ENCODE measurements at places on chromosomes 5 and 9.

- DNase-seq, result no peak
Observed at GRCh38 chr9:68522954-68523353, 17.7 kb downstream of the TMEM252 start.

- peak; percentile 57 for DNase-seq
Observed at GRCh38 chr5:168047043-168047668, 244.3 kb upstream of the WWC1 start.

DNA sequence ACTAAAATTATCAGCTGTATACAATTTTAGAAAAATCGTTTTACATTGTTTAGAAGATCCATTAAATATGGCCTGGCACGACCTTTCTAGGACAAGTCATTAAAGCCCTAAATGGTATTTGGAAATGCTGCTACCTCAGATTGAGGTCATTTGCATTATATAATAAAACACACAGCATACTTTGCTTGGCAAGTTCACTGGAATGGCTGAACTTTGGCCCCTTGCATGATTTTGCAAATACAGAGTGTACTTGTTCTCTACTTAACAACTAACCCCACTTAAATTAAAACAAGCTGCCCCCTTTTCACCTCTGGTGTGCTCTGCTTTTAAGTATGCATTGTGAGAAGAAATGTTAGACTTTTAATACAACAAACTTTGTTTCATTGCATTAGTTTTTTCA lies 860.1 kb downstream of the PTPRD start:
- DNase-seq, result no peak

DNA sequence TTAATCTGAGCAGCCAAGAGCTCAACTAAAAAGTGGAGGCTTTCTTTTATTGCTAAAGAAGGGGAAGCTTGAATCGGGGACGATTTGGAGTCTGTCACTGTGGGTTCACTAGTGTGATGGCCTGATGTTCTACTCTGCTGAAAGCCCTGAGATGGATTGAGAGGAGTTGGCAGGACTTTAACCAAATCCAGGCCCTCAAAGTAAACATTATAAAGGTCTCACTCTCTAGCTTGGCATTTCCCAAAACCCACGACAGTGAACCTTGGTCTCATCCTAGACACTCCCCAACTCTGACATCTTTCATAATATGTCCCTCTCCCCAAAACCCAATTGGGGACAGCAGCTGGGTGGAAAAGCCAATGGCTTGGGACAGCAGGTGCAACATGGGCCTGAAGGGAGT lies 32.7 kb downstream of the TMOD1 start:
- no peak for DNase-seq

- no peak for DNase-seq
Observed at GRCh38 chr5:94316916-94317838, 301.2 kb downstream of the KIAA0825 start.

DNA sequence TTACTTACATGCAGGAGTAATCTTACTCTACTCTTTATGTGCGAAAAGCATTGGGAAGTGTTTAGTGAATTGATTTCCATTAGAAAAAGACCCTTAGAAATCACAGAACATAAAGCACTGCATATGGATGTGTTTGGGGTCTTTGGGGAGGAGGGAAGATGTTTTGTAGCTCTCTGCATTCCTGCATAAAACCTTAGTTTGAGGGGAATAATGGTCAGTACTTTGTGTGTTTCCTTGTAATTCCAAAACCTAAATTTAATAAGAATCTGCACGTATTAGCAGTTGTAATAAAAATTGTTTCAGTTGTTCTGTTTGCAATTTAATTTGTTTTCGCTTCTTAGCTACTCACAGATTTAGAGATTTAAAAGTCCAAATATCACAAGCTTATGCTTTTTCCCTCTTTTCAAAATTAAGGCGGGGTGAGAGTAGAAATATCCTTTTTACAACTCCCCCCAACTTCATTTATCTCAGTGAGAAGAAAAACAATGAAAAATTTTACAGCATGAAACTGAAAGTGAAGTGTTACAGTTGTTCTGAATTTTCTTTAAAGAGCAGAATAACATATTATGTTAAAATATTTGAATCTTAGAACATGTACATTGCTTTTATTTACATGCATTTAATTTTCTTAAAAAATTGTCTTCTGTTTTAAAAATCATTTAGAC lies 143.8 kb downstream of the SMARCA2 start:
- no peak for DNase-seq

DNA sequence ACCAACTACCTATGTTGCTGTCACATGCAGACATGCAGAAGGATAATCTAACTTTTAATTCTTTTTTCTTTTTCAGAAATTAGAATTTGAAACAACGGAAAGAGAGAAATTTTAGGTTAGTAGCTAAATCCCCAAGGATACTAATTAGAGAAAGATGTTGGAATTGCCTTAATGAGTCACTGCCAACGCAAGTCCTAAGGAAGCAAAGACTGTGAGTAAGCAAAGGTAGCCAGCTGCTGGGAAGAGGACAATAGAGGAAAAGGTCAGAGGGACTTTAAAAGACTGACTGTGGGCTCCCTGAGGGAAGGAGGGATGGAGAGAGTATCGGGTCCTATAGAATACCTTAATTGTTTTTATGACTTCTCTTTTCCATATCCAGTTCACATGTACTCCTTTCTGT lies 461.9 kb upstream of the PAPPA start:
- no peak for DNase-seq

DNA sequence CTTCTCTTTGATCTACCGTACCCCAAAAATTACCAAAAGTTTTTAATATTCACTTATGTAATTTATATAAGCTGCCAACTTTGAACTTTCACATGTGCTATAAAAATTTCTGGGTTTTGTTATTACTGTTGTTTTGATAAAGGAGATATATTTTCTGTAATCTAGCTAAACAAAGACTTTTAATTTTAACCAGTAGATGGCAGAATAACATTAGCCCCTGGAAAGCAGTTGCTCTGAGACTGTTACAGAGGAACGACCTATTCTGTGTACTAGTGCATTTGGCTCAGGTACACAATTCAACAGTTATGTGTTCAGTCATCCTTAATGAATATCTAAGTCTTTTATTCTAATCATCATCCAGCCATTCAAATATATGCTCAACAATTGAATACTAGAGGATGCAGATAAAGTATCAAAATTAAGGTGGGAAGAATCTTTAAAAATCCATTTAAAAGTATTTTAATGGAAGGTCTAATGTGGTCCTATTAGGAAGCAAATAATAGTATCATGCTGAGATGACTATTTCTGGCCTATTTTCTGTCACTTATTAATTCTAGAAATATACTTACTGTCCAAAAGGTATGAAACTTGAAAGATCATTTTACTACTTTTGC lies 8.6 kb downstream of the KLHL9 start:
- peak; percentile 27 for DNase-seq
